Fibroblast of skin of left quadriceps (primary cell): ENCODE measurements at places on chromosomes 2 and 18.
A peak's percentile ranks its signal among the peaks of the same experiment; 100 is the strongest.

GRCh38 chr2:159455330-159455918 lies 160.9 kb downstream of the BAZ2B start:
- no peak for DNase-seq

GRCh38 chr2:3689998-3690748 lies 13.2 kb upstream of the DCDC2C start:
- DNase-seq: no peak

- no peak for DNase-seq
These were observed 28.9 kb upstream of the HDAC4 start for GRCh38 chr2:239429473-239430350.

- peak; percentile 87 for DNase-seq
These were observed 1.7 kb downstream of the ARHGAP28 start for GRCh38 chr18:6731222-6731596.

GRCh38 chr2:230601510-230601909 lies 111.1 kb upstream of the CAB39 start:
- no peak for DNase-seq

- DNase-seq: no peak
These were observed 20.1 kb upstream of the LTBP1 start for GRCh38 chr2:32926708-32927084.

GRCh38 chr2:127134833-127135830 lies 28.2 kb upstream of the BIN1 start:
- DNase-seq: no peak

DNA sequence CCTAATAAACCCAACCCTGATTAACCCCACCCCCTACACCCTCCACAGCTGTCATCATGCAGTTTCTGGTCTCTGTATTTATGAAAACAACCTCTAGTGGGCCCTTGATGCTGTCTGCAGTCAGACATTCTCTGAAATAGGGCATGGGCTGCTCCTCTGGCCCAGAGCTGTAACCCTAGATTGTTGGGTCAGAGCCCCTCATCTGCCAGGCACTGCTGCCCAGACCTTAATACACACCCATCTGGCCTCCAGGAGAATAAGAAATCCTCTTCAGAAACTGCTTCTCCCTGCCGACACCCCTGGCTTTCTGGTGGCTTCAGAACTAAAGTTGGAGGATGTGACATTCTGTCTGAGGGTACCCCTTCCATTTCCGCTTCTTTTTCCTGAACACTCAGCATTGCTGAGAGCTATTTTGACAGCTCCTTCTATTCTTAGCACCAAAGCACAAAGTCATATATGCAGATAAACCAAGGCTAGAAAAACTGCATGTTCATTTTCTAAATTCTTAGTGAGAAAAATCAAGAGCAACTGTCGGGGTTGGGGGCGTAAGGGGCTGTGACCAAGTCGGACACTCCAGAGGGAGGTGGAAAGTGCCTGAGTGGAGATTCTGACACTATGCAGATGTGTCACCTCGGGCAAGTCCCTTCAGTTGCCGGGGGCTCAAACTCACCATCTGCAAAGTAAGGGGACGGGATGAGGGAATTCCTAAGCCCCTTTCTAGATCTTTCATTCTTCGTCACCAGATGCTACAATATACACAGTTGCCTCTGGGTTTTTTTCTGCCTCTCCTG lies 28.7 kb downstream of the SRSF7 start:
- no peak for DNase-seq

- no peak for DNase-seq
These were observed 553.8 kb downstream of the EPHA4 start for GRCh38 chr2:221018262-221018661.

DNA sequence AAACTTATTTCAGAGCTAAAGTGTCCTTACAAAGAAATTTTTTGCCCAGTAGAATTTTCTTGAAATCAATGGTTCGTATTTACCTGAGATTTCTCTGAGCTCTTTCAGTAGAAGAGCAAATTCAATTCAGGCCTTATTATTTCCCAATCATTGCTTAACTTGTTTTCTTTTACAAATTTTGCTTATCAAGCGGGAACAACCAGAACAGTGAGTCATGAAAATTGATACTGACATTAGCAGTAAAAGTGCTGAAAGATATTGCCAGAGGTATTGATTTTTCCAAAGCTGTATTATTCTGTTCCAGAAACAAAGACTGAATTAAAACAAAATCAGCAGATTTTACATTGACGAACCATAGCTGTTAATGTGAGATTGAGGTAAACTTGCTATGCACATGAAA lies 10.1 kb upstream of the RIOK3 start:
- no peak for DNase-seq

DNA sequence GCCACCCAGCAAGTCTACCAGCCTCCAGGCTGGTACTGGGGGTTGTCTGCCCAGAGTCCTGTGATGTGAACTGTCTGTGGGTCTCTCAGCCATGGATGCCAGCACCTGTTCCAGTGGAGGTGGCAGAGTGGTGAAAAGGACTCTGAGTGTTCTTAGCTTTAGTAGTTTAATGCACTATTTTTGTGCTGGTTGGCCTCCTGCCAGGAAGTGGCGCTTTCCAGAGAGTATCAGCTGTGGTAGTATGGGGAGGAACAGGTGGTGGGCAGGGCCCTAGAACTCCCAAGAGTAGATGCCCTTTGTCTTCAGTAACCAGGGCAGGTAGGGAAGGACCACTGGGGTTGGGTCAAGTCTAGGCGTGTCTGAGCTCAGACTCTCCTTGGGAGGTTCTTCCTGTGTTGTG lies 356.7 kb downstream of the STK39 start:
- no peak for DNase-seq

DNA sequence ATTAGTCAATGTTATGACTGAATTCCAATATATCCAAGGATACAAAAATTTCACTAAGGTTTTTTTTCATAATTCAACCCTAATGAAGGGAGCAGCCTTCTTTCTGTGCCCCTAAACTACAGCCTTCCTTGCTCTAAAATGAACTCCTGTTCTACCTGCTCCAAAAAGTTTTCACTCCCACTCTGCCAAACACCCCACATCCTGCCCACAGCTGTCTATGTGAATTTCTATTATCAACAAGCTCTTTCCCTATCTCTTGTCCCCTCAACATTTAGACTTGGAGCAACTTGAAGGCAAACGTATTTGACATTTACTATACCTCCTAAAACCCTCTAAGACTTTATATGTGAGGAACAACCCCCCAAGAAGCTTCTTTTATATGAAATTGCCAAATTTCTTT lies 2.5 kb downstream of the STAT4 start:
- no peak for DNase-seq

DNA sequence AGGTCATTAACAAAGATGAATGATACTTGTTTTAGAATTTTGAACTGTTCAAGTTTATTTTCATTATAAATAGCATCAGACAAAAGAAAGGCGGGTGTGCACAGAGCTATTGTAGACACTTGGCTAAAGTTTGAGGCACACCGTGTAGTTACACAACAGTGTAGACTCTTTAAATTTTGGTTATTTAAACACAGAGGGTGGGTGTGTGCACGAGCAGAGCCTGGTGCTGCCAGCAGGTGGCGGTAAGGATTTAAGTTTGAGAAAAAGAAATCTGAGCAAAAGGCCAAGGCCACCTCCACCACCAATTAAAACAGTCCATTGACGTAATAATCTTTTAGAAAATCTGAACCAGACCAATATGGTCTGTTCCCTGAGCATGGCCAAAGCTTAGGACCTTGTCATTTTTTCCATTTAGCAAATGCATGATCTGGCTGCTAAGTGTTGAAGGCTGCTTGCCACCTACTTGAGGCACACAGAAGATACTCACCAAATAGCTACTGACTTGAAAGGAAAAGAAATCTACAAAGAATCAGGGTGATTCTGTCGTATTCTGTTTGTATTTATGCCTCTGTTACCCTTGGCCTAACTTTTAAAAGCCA lies 14.3 kb downstream of the COPS7B start:
- DNase-seq: no peak

- DNase-seq: no peak
These were observed 629.7 kb upstream of the SETBP1 start for GRCh38 chr18:44051026-44051425.

- DNase-seq: no peak
These were observed 42.3 kb downstream of the AQP12A start for GRCh38 chr2:240733803-240734495.

- DNase-seq: peak; percentile 69
These were observed 194.9 kb upstream of the HAAO start for GRCh38 chr2:42987112-42987922.

- DNase-seq: no peak
These were observed 4.2 kb downstream of the GALNT13 start for GRCh38 chr2:153875801-153876466.

GRCh38 chr18:21364471-21364870 lies 122.4 kb downstream of the GREB1L start:
- no peak for DNase-seq

DNA sequence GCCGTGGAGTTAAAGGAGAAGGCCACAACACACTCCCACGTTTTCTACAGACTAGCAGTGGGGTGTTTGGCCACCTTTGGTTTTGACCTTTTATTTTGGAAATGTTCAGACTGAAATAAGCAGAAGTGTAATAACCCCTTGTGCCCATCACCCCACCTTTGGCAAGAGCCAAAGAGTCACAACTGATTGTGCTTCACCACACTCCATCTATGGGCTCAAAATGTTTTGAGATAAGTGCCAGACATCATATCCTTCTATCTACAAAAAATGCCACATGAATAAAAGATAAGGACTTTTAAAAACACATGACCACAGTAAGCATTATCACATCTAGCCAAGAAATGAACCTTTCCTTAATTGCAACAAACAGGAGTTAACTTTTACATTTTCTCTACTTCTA lies 9.9 kb upstream of the GPR35 start:
- no peak for DNase-seq

DNA sequence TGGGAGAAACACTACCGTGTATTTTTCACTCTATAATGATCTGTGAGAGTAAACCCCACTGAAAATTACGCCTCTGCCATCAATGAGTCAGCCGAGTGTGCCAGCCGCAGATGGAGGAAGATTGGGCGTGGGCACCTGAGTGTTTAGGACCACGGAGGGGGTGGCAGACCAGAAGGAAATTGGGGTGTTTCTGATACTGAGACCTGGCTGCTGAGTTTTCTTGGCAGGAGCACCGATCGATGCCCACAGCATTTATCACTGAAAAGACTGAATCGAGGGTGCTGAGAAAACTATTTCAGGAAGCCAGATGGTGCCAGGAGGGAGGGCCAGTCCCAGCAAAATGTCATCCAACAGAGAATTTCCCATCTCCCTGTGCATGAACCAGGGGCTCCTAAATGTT lies 91.9 kb upstream of the TPO start:
- DNase-seq: no peak

- DNase-seq: no peak
These were observed 421.5 kb upstream of the MEIS1 start for GRCh38 chr2:66013456-66013855.

DNA sequence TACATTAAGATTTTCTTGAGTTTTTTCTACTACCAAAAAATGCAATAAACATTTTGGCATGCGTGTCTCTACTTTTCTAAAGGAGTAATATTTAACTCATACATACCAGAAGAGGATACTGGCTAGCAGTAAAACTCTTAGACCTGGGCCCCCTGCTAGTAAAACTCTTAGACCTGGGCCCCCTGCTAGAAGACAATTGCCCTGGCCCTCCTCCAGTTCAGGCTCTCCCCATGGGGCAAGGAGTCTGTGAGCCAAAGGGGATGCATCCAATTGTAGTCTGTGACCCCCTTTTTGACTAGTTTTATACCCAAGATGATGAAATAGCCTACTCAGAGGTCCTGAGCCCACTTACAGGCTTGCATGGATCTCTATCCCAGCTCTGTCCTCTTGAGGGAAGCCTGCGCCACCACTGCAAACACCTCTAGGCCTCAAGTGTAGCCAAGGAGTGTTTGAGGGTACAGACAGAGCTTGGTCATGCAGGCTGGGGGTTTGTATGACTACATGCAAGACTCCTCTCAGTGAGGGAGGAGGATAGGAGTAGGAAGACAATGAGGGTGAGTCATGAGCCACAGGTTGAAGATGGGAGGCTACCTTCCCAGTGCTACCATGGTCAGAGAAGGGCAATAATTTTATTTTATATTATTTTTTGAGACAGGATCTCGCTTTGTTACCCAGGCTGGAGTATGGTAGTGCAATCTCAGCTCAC lies 45.2 kb upstream of the PGAP1 start:
- no peak for DNase-seq

GRCh38 chr2:237440819-237441281 lies 26.9 kb upstream of the COL6A3 start:
- DNase-seq: no peak

DNA sequence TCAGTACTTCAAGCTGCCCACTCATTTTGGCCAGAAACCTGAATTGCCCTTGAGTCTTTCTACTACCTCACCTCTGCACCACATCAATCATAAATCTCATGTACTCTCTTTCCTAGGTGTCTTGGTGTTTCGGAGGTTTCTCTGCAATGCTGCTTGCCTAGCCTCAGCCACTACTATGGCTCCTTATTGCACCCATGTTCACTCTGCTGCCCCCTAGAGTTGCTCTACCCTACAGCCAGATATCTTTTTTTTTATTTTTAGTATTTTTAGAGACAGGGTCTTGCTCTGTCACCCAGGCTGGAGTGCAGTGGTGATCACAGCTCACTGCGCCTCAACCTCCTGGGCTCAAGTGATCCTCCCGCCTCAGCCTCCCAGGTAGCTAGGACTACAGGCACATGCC lies 413.0 kb downstream of the PTPRM start:
- no peak for DNase-seq

GRCh38 chr18:45198526-45198925 lies 416.8 kb upstream of the SLC14A2 start:
- DNase-seq: no peak

- DNase-seq: peak; percentile 27
These were observed at the start of gene FAM237A for GRCh38 chr2:206642075-206643025. FAM237A (plus strand) TSS chr2:206642487; CDS start chr2:206644237, 1,750 bp downstream.

DNA sequence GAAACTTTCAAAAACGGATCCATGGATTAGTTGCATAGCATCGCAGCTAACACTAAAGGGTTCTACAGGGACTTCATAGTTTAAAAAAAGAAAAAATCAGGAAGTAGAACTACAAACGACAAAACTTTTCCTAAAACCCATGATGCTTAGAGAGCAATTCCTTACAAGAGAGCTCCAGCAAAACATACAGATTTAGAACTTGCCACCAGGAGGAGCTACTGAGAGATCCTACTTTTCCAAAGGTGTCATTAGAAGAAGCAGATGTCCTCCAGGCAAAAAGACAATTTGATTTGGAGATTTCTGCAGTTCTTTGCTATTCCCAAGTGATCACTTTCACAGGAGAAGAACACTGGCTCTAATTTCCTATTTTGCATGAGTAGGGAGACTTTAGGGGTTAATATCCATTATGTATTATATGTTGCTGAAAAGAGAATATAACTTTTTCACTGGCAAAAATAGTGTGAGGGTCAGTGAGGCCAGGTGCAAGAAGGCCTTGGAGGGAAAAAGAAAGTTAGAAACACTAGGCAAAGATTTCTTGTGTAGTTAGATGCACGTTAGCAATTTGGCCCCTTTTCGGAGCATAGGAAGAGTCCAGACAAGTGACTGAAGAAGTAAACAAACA lies 436.2 kb downstream of the SUCLG1 start:
- DNase-seq: peak; percentile 21
